ENCODE measurements at places on chromosomes 1 and 21.
A peak's percentile ranks its signal among the peaks of the same experiment; 100 is the strongest.

GRCh38 chr21:34331726-34332125, 32.1 kb upstream of the KCNE2 start:
- DNase-seq: no peak

DNA sequence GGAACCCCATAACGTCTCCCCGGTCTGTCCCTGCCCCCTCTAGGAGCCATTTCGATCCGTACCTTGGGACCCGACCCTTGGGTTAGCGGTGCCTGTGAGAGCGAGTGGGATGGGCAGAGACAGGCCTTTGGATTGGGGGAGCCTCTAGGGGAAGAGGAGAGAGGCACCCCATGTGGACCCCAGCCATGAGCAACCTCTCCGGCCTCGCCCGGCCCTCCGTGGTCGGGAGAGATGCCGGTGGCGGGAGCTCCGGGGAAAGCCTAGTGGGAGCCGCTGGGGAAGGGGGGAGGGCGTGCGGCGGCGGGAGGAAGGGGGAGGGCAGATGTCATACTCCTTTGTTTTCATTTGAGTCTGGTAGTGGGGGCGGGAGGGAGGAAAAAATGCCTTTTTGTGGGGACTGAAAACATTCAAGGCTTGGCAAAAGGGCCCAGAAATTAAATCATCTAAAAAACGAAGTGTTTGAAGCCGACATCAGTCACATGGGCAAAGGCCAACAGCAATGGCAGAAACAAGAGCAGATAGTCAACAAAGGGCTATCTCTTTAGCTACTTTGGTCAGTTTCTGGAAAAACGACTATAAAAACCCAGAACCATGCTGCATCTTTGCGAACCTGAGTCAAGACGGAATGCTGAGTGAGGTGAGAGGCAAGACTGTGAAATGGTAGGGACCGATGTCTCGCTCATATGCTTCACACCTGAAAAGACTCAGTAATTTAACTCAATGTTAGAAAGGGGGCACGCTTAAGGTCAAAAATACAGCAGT, 758 bp downstream of the PTBP2 start:
- DNase-seq: peak; percentile 52

DNA sequence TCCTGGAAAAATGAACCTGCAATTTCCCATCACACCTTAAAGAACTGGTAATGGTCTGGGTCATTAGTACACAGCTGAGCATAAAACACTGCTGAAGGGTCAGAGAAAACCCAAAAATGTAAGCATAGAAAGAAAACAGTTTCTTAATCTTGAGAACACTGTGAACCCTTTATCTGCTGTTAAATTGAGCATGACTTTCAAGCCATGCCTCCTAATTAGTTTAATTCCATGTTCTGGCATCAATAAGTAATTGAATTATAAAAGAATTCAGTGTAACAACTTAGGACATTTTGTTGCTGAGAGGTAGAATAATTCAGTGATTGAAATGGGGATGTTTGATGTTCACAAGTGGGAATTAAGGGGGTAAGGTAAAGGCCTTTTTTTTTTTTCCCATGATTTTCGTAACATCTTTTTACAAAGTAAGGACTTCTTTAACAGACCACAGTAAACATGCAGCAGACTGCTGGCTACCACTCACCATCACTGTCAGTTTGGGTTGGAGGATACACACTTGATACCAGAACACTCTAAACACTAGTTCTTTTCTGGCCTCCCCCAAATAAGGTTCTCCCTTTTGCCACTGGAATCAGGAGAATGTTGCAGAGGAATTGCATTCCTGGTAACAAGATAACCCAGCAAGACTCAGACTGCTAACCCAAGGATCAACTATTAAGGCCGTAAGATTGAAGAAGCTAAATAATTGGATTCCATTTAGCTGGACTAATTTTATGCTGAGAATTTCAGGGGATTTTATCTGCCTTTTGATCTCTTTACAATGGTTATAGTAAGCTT, 3.0 kb downstream of the RWDD3 start:
- DNase-seq: no peak

DNA sequence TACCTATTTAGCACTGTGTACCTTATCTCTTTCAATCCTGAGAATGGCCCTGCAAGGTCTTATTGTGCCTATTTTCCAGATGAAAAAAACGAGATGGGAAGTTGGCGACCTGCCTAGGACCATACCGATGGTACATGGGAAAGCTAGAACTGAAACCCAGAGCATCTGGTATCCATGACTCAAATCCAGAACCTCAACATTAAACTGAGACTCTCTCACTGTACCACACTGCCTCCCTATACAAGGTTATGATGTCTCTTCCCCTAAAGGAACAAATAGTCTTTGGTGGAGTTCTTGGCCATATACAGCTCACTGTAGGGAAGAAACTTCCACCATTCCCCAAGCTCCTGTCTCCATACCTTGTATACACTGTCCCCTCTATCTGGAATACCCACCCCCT, 110.7 kb downstream of the TNR start:
- no peak for DNase-seq

DNA sequence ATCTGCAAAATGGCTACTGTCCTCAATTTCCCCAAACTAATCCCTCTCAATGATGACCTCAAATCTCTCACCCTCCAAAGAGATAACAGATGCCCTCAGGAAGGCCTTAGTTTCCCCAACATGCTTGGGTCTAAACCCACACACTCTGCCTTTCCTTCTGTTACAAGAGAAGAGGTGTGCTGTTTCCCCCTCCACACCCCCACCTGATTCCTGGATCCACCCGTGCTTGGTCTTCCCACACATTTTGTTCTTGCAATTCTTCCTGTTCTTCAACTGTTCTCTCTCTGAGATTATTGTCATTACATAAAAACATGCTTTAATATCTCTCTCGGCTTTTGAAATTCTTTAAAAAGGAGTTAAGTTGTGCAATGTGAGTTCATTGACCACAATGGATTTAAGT, 5.7 kb upstream of the CBR3 start:
- DNase-seq: no peak

- no peak for DNase-seq
Observed at GRCh38 chr1:41740630-41741239, 178.0 kb downstream of the HIVEP3 start.

GRCh38 chr1:212628813-212629415, 20.4 kb downstream of the ATF3 start:
- no peak for DNase-seq
